NCI-H1105 treated with DMSO at 0.1 percent for 48 hours (cell line): ENCODE measurements at places on chromosomes 6 and 20.
A peak's percentile ranks its signal among the peaks of the same experiment; 100 is the strongest.

DNA sequence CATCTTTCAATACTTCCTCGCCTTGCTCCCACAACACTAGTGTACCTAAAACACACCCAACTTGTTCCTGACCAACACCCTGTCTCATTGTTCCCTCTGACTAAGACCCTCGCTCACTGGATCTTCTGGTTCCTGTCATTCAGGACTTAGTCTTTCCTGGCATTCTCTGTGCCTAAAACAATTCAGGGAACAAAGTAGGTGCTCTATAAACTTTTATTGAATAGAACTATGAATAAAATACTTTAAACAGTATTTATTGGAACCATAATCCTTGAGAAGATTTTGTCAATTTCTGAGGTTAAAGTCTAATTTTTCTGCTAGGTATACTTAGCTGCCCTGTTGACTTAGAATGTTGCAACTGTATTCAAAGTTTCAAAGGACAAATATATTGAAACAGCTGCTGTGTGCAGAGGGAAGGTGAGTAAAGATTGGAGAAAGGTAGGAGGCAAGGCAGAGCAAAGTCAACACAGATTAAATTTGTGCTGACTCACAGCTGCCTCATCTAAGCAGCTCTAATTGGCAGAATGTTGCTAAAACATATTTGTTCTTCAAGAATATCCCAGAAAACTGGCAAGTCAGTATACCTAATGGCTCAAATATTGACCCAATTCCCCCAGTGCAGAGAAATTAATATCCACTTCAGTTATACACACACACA is 37.6 kb downstream of the GSTA2 start:
- DNase-seq = peak; percentile 49

GRCh38 chr20:47141941-47142773 is 214.3 kb downstream of the ZMYND8 start:
- no peak for DNase-seq

- DNase-seq = peak; percentile 46
These were observed 1.8 kb upstream of the YTHDF1 start for GRCh38 chr20:63217706-63218105.

- DNase-seq = no peak
These were observed 3.6 kb upstream of the PRPH2 start for GRCh38 chr6:42726026-42726425.

- no peak for DNase-seq
These were observed 55.8 kb downstream of the STMND1 start for GRCh38 chr6:17157617-17158016.

DNA sequence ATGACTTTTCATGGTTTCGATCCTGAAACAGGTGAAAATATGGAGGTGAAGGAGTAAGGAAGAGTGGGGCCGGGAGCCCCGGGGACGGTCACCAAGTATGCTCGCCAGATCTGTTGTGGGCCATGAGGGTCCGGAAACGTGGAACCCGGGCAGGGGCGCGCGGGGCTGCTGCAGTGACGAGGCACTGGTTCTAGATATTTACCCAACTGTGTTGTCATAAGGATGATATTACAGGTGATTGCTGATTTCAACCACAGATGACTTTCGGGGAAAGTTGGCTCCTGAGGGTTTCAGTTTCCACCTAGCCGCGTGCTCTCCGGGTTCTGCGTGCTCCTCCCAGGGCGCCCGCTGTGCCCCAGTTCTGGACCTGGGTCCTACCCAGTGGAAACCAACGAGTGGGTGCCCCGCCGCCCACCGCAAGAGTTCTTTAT is 12.2 kb downstream of the RAET1G start:
- no peak for DNase-seq

DNA sequence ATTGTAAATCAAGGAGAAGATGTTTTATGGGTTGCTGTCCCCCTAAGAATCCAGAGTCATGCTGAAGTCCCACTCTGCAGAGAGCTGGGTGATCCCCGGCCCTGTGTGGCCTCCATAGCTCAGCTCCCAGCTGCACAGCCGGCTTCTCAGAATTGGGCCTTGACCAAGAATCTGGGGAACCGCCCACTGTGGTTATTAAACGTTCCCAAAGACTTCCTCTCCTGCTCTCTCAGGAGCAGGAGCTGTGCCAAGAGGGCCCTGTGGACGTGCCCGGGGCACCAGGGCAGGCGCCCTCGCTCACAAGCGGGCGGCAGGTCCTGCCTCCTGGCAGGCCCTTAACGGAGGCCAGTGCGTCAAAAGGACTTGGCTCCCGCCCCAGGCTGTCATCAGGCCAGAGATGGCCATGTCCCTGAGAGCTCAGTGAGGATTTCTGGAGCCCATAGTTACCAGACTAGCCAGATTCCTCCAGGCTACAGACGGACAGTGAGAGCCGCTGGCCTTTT is 30.4 kb downstream of the ZC3H12D start:
- peak; percentile 82 for DNase-seq

DNA sequence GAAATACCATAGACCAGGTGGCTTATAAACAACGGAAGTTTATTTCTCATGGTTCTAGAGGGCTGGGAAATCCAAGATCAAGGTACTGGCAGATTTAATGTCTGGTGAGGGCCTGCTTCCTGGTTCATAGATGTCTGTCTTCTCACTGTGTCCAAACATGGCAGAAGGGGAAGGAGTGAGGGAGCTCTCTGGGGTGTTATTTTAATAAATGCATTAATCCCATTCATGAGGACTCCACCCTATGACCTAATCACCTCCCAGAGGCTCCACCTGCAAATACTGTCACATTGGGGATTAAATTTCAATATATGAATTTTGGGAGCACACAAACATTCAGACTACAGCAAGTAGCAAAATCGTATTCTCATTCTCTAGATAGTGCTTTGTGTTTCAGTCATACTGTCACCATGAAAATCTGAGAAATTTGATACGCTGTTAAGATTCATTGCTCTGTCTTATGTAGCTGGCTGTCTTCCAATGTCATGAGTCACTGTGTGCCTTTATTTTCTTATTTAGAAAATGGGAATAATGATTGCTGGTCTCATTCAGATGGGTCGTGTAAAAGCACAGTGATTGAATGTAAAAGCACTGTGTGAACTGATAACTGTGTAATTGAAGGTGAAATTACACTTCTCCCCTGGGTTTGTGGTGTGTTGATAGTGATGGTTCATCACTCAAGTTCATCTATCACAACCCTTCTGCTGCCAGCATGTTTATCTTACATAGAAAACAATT is 8.9 kb upstream of the ERVFRD-1 start:
- DNase-seq = peak; percentile 60

DNA sequence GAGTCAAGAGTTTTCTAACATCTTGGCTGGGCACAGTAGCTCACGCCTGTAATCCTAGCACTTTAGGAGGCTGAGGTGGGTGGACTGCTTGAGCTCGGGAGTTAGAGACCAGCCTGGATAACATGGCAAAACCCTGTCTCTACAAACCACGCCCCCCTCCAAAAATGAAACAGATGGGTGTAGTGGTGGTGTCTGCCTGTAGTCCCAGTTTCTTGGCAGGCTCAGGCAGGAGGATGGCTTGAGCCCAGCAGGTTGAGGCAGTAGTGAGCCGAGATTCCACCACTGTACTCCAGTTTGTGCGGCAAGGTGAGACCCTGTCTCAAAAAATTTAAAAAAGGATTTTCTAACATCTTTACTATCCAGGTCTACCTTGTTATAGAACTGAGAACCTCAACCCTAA is 22.0 kb downstream of the FAM8A1 start:
- no peak for DNase-seq

- DNase-seq = no peak
These were observed 37.1 kb downstream of the QRSL1 start for GRCh38 chr6:106666282-106667021.

DNA sequence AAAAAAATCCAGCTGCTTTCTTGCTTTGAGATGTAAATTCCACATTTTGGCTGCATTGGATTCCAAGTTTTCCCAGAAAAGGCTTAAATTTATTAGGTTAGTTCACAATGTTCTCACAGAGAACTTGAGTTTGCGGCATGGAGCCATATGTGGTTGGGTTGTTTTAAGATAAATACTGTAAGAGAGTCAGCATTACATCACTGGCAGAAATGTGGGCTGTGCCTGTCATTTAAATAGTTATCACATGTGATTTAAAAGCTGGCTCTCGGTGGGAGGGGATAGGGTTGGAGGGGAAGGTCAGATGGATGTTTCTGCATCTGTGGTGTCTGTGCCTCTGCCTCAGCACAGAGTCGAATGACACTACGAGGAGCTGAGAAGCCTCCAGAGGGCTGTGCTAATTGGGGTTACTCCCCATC is 73.8 kb upstream of the SCP2D1 start:
- no peak for DNase-seq

GRCh38 chr20:13913572-13913971 is 76.8 kb downstream of the SEL1L2 start:
- DNase-seq = no peak

GRCh38 chr6:35425284-35425683 is 26.9 kb upstream of the FANCE start:
- no peak for DNase-seq

GRCh38 chr6:115060581-115060980 is 717.8 kb upstream of the HS3ST5 start:
- DNase-seq = no peak

DNA sequence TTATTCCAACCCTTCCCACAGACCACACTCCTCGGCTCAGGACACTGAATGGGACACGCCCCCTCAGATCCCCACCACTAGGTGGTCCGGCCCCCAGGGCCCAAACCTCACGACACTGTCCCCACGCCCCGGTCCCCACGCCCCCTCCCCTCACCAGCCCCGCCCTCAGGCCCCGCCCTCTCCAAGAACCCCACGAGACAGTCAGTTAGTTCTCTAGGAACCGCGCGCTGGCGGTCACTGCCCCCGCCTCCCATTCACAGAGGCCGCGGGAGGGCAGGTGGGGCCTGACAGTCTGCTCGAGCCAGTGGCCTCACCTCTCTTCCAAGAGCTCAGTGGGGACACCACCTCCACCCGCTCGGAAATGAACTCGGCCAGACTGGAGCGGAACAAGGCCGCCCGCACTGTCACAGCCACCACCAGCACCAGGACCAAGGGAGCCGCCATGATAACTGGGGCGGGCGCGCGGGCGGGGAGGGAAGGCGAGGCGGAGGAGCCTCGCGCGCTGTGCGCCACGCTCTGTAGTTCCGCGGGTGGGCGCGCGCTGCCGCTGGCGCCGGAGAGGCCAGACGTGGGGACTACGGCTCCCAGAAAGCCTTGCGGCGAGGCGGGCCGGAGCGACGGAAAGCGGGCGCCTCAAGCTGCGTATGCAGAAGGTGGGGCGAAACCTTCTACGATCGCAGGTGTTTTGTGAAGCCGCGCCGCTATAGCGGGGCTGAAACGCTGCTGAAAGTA is at the start of gene PIGU:
Gene PIGU, minus strand, starts transcription at position 451 of the 732 bp plus-strand sequence. Its CDS starts 7 bp downstream, at position 444.
- DNase-seq = peak; percentile 96

DNA sequence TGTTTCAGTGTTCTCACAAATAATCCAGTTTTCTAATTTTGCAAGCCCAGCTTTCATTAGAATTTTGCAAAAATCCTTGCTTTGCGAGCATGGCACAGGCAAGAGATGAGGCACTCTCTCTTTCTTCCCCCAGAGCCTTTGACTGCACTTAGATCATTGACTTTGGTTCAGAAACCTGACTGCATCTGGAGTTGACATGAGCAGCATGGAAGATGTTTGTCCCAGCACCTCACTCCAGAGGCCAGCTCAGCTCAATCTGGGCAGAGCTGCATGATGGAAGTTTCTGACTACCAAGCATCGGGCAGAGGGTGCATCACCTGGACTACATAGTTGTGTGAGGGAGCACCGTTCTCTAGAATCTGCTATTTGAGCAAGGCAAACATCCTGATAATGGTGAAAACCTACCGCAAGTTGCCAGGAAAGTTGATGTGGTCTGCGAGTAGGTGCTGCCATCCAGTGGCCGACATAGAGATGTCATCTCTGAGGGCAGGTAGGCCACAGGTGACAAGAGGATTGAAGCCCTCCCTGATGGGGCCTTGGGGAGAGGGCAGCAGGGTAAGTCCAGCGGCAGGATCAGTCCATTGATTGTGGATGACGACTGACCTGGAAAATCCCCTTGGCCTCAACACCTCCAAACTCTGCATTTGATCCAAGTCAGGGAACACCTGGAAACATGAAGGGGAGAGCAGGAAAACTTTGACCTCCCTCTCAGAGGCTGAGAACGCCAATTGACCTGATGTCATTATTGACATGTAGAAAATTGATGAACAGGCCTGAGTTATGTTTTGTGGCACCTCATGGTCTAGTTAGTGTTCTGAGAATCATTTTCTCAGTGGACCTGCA is 3.8 kb upstream of the LPA start:
- peak; percentile 80 for DNase-seq
